ENCODE measurements at places on chromosomes 6 and 20.

DNA sequence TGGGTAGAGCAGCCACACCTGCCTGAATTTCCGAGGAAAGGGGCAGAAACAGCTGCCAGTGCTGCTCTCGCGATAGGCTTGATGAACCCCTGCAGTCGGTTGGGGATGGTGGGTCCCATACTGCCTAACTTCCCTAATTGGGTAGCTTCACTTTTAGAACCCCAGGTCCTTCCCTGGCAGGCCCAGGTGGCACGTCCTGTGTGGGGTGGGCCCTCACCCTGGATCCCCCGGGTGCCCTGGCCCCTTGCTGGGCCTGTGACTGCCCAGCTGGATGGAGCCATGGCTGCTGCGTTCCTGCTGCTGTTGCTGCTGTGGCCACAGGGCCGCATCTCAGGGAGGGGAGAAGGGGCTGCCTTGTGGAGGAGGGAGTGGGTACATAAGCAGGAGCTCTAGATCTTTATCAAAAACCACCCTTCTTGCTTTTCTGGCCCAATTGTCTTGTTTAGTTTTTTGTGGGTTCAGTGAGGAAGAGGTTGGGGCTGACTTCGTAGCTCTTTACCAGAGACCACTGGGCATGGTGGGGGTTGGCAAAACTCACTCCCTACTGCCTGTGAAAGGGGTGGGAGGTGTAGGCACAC, 19.2 kb downstream of the TREML4 start:
- no peak for DNase-seq

GRCh38 chr6:121305957-121306607, 28.2 kb downstream of the TBC1D32 start:
- DNase-seq = peak; percentile 45

GRCh38 chr20:1144401-1145172, 26.2 kb downstream of the PSMF1 start:
- DNase-seq = no peak

DNA sequence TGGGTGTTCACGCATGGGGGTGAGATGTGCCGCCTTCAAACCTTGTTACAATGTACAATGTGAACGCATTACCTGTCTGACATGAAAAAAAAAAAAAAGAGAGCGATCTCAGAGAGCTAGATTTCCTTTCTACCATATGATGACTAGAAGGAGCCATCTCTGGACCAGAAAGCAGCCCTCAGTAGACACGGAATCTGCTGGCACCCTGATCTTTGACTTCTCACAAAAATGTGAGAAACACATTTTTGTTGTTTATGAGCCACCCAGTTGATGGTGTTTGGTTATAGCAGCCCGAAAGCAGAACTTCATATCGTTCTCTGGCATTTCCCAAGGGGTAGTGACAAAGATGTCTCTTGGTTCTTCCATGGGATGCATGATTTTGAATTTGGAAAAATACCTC, 33.5 kb upstream of the EPB41L1 start:
- DNase-seq = no peak

GRCh38 chr6:142489722-142490610, 188.2 kb downstream of the ADGRG6 start:
- no peak for DNase-seq

DNA sequence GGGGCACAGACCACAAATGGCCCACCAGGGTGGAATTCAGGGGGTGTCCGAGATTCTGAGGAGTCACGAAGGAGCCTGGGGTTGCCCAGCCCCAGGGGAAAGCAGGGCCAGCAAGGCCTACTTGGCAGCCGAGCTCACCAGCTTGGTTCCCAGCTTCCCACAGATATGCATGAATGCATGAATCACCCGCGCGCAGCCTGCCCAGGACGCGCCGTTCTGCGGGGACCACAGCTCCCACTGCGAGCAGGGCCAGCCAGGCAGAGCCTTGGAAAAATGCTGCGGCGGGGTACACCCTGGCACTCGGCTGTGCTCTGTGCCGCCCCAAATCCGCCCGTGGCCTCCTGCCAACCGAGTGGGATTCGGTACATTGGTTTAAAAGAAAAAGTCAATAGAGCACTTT, 211.0 kb downstream of the NFATC2 start:
- DNase-seq = no peak

- no peak for DNase-seq
Observed at GRCh38 chr20:44603327-44603726, 20.9 kb downstream of the PKIG start.

GRCh38 chr6:45272626-45273025, 55.5 kb upstream of the RUNX2 start:
- no peak for DNase-seq

DNA sequence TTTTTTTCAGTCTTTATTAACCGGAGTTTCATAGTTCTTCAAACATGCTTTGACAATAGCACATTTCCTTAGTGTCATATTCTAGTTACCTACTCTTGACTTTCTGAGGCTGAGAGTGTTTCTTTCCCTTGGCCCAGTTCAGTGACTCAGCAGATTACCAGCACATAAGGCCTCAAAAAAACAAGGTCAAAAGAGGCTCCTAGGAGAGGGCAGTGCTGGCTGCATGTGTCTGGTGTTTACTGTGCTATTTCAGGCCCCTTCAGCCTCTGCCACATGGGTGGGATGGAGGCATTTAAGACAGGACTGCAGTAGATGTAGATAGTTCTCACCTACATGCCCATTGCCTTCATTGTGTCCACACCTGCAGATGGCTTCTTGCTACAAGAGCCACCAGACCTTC, 198.2 kb upstream of the SSTR4 start:
- no peak for DNase-seq

DNA sequence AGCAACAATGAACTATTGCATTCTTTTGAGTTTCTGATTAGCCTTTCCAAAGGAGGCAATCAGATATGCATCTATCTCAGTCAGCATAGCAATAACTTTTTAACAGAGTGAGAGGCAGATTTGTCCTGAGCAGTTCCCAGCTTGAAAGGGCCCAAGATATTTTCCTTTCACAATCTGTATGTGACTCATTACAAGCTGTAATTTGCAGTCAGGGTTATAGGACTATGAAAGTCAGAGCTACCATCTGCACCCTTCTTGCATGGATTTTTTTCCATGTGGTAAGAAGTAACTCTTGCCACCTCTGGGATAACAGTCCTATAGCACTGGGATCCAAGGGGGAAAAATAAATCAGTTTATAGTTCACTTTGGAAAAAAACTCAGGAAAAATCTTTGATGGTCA, 318.2 kb upstream of the RGS17 start:
- DNase-seq = no peak

- DNase-seq = no peak
Observed at GRCh38 chr6:72689107-72689954, 67.5 kb downstream of the KCNQ5 start.

DNA sequence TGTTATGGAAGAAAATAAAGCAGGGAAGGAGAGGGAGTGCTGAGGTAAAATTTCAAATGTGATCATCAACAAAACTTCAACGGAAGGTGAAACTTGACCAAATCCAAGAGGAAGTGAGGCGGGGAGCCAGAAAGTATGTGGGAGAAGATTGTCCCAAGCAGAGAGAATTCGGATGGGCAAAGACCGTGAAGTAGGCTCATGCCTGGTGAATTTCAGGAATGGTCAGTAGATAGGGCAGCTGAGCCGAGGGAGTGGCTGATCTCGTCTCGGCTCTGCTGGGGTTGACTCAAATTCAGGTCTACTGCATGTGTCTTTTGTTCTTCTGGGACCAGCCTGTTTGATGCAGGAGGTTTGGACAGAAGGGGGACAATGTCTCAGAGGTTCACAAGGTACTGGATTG, 7.0 kb upstream of the CSNK2A1 start:
- no peak for DNase-seq

- no peak for DNase-seq
Observed at GRCh38 chr6:164563924-164564323, 745.5 kb downstream of the C6orf118 start.

- DNase-seq = no peak
Observed at GRCh38 chr20:37404461-37404890, 58.5 kb downstream of the SRC start.

DNA sequence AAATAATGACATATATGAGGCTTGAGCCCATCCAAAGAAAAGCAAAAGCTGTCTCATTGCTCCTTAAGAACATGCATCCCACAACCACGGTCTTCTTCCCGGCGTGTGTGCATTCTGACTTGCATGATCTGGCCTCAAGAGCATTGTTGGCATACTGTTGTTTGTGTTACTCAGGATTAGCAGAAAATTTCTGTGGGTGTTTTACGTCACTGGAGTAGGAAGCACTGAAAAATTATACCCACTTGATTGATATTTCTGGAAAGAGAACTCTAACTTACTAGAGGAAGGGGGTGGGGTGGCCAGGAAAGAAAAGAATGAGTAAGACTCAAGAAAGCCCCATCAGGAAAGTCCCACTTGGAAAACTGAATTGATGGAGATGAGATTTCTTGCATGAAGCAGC, 326.2 kb upstream of the PRDM1 start:
- DNase-seq = no peak

DNA sequence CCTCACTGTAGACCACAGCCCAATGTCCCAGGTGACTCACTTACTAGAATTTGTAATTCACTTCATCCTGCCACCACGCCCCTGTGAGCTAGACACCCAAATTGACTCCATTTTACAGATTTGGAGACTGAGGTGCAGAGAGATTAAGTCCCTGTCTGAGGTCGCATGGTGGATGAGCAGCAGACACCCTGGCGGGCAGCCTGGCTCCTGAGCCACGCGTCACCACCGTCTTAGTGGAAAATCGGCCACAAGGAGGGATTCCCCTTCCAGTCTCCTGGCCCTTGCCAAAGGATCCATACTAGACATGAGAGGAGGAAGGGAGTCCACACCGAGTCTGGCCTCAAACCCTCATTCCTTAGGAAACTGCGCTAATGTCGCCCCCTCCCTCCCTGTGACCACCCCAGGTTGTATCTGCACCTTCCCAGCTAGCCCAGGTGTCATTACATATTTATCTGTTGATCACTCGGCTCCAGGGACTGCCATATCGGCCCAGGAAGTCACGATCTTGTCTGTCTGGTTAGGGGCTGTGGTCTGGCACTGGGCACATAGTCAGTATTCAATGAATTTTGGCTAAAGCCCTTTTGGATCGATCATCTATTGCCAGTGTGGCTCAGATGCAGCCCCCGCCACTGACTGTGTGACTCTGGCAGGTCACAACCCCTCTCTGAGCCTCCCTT, 25.7 kb upstream of the PTGIS start:
- no peak for DNase-seq

- DNase-seq = no peak
Observed at GRCh38 chr6:116631379-116631990, 15.2 kb downstream of the RSPH4A start.

GRCh38 chr20:45924391-45925261, 9.9 kb upstream of the PCIF1 start:
- DNase-seq = no peak

DNA sequence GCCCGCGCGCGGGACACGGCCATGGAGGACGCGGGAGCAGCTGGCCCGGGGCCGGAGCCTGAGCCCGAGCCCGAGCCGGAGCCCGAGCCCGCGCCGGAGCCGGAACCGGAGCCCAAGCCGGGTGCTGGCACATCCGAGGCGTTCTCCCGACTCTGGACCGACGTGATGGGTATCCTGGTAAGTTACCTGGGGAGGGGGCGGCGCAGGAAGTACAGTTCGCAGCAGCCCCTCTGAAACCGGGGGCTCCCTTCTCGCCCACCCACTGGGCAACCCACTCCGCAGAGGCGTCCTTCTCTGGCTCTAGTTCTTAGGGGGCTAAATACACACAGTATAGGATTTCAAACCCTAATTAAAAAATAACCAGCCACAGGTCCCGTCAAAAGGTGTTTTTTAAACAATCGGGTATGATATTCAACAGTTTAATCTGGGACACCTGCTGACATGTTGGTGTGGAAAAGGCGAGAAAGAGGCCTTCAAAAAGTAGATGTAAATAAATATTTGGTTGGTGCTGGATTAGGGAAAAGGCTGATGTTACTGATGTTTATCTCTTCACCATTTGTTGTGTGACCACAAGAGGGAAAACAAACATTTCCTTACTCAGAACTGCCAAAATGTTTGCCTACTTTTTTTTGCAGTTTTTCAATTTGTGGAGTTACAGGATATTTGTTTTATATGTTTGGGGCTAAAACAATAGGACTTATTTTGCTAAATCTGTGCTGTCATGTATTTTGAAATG, 577 bp downstream of the SASH1 start:
- DNase-seq = no peak

GRCh38 chr20:40494248-40494647, 194.8 kb downstream of the MAFB start:
- no peak for DNase-seq

DNA sequence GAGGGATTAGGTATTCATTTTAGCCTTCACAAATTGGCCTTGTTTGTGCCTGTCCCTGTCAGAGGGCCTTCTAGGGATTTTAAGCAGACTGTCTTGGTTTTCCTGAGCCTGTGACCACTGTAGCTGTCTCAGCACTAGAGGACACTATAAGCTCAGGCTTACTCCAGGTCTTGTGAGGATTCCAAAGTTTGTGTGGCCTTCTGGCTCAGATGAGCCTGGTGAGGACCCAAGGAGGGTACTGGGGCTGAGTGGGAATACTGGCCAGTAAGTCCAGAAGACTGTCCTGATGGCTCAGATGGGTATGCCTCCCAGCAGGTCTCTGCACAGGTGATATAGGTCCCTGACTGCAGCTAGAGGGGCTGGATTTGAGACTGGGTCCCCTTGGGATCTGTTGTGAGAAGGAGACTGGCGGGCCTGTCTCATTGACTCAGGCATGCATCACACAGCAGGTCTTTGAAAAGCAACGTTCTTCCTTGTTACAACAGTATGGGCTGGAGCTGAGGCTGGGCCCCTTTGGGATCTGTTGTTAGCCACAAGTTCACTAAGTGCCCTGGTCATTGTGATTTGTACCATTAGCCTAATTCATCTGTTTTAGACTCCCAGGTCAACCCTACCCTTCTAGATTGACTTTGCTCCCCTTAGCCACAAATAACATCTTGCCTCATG, 26.3 kb upstream of the TFB1M start:
- DNase-seq = no peak

- peak; percentile 69 for DNase-seq
Observed at GRCh38 chr6:30883685-30884520, at the start of gene DDR1. Gene DDR1, plus strand, starts transcription at chr6:30884519. Its CDS starts 4,211 bp downstream, at chr6:30888730.

DNA sequence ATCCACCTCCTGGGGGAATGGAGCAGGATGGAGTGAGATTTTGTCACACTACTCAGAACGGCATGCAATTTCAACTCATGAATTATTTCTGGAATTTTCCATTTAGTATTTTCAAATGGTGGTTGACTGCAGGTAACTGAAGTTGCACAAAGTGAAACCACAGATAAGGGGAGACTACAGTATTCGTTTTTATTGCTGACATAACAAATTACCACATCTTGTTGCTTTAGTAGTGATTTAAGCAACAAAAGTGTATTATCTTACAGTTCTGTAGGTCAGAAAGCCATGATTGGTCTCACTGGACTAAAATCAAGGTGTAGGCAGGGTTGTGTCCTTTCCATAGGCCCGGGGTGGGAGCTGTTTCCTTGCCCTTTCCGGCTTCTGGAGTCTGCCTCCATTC, 133.4 kb upstream of the B3GAT2 start:
- no peak for DNase-seq

GRCh38 chr6:6966569-6966968, 141.2 kb upstream of the RREB1 start:
- no peak for DNase-seq

DNA sequence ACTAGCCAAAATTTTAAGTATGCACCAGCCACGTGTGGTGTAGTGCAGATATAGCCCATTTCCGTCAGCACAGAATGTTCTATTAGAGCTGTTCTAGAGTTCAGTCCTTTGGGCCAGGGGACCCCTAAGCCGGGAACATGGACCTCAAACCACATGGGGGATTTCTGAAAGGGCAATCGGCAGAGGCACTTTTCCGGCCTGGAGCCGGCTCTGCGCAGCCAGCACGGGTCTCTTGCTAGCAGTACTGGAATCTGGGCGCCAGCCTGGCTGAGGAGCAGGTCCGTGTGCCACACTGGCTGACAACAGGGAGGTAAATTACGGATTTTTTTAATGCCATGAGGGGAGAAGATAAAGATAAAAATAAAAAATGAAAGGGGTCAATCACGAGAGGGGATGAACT, 120.5 kb downstream of the SULF2 start:
- no peak for DNase-seq

Measured in NCI-H345 (cell line).